ENCODE measurements at places on chromosomes 4 and X. TPM values are rescaled to one million over a fixed set of nuclear protein-coding genes. Genes with fewer than 3 reads are reported as not detected.

ADGRG4 gene
- polyA plus RNA-seq, result not detected

TACR3 gene
- polyA plus RNA-seq, result not detected

USP26 gene
- polyA plus RNA-seq, result not detected

SOWAHB gene
- polyA plus RNA-seq, result not detected

VEGFC gene
- polyA plus RNA-seq, result 20.6 TPM

HDX gene
- 3.8 TPM for polyA plus RNA-seq

STARD8 gene
- polyA plus RNA-seq, result 0.53 TPM

CTAG1A gene
- not detected for polyA plus RNA-seq

SLC38A5 gene
- 32.4 TPM for polyA plus RNA-seq

SYN1 gene
- polyA plus RNA-seq, result 0.34 TPM

UCP1 gene
- polyA plus RNA-seq, result not detected

OSTC gene
- polyA plus RNA-seq, result 630 TPM

SLC10A6 gene
- polyA plus RNA-seq, result not detected

BGN gene
- polyA plus RNA-seq, result 308 TPM

ADH4 gene
- polyA plus RNA-seq, result not detected

NLGN3 gene
- 0.34 TPM for polyA plus RNA-seq

WAS gene
- polyA plus RNA-seq, result not detected
